ENCODE measurements at places on chromosomes 12 and 14.

DNA sequence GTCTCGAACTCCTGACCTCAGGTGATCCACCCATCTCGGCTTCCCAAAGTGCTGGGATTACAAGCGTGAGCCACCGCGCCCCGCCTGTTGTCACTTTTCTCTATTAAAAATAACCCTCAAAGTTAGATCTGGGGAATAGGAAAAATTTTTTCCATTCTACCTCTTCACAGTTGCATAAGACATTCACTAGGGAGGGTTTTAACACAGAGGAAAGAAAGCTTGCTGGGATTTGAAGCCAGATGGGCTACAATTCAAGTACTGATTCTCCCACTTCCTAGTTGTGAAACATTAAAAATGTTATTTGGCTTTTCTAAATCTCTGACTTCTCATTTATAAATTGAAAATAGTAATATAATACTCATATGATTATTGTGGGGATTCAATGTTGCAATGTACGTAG is 23.3 kb upstream of the SLC15A5 start:
- DNase-seq = no peak

DNA sequence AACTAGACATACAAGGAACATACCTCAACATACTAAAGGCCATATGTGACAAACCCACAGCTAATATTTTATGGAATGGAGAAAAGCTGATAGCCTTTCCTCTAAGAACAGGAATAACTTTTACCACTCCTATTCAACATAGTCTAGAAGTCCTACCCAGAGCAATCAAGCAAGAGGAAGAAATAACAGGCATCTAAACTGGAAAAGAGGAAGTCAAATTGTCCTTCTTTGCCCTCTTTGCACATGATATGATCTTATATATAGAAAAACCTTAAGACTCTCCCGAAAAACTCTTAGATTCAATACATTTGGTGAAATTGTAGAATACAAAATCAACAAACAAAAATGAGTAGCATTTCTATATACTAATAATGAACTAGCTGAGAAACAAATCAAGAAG is 110.0 kb downstream of the ATP23 start:
- no peak for DNase-seq

GRCh38 chr12:110846615-110847566 is at the start of gene CCDC63:
TSS of gene CCDC63 (plus strand) at chr12:110846987. CDS start at chr12:110852955, 5,968 bp downstream.
- DNase-seq = no peak

- peak; percentile 71 for DNase-seq
Observed at GRCh38 chr12:100986595-100987547, 192.3 kb downstream of the ANO4 start.

DNA sequence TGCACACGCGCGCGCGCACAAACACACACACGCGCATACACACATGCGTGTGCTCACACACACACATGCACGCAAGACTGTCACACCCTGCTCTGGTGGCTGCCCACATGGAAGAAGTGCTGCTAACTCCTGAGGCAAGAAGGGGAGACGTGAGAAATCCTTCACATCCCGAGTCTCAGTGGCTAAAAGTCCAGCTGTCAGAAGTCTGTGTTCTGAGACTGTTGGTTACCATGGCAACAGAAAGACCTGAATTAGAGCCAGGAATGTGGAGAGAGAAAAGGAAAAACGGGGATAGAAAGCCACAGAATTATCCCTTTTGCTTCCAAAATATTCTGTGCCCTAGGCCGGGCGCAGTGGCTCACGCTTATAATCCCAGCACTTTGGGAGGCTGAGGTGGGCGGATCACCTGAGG is 71.2 kb downstream of the PPFIBP1 start:
- DNase-seq = peak; percentile 32

- peak; percentile 46 for DNase-seq
Observed at GRCh38 chr14:34722723-34723545, 8.5 kb upstream of the CFL2 start.

GRCh38 chr12:101436136-101436535 is 28.6 kb upstream of the ARL1 start:
- DNase-seq = no peak

DNA sequence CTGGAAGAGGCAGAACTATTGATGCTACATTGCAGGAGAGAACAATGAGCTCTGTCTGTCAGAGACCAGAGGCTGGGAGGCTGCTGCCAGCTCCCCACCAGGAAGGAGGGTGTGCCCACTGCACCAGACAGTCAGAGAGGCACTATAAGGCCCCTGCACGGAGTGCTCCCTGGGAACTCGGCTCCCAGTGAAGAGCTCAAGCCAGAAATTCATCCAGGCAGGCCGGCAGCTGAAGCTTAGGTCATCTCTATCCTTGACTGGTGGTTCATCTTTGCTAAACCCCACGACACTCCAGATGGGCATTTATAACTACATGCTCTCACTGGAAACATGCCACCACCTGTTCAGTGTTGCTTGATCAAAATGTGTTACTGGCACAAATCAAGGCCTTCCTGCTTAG is 65.1 kb upstream of the GPATCH2L start:
- peak; percentile 20 for DNase-seq

- peak; percentile 60 for DNase-seq
Observed at GRCh38 chr12:105235732-105236476, at the start of gene APPL2. TSS of gene APPL2 (minus strand) at chr12:105236174. CDS start at chr12:105236012, 162 bp downstream.

DNA sequence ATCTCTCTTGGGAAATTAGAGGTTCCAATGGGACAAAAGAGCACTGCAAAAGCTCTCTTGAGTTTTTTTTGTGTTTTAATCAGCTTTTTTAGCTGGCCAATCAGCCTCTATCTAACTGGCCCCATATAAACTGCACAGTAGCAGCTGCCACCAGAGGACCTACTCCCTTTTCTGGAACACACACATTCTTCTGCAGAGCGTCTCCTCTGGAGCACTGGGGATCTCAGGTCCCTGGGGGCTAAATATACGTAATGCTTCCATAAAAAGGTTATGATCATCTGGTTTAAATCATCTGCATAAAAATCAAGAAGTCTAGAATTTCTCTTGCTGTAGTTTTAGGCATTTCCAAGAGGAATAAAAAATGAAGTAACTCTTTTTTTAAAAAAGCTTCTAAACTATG is 32.3 kb downstream of the TSPAN8 start:
- no peak for DNase-seq

GRCh38 chr14:76705214-76705613 is 56.1 kb upstream of the VASH1 start:
- DNase-seq = no peak

GRCh38 chr14:74988131-74988530 is 14.6 kb upstream of the EIF2B2 start:
- no peak for DNase-seq

DNA sequence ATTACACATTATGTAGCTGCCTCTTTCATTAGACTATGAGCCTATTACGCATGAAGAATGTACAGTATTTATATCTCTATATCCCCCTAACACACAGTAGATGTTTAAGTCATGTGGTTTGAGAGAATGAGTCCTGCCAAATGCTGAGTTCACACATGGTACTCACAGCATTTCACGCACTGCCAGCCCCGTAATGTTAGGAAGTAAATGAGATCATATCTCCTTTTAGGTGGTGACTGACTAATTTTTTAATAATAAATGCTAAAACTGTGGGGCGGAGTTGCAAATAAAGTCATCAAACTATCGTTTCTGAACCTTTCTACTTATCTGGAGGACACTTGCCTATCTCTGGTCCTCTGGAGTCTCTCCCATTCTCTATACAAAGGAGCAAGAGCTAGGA is 343.8 kb downstream of the ADAMTS20 start:
- DNase-seq = no peak

DNA sequence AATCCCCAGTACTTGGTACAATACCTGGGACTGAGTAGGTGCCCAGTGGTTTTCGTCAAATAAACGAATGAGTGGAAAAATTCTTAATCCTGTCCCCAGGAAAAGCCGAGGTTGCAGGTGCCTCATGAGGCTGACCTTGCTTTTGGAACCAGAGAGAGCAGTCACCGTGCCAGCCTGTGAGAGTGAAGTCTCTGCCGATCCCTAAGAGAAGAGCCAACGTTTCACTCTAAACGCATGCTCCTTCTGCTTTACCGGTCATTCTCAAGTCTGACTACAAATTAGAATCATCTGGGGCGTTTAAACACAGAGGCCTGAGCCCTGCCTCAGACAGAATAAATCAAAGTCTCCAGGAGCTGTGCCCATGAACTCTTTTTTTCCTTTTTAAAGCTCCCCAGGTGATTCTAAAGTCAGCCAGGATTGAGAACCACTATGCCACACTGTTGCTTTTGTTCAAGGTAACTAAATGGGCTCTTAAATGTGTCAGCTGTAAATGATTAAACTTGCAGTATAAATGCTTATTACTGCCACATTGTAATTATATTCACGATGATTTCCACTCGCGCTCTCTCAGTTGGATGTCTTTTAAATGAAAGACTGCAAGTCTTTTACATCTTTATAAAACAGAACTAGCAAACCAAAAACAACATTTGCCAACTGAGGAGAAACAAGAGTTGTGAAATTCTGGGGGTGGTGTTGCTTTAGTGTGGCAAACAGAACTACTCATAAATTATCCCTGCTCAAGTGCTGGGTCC is 26.9 kb downstream of the TCP11L2 start:
- DNase-seq = no peak

- no peak for DNase-seq
Observed at GRCh38 chr14:49545716-49546115, 40.5 kb downstream of the RPS29 start.

DNA sequence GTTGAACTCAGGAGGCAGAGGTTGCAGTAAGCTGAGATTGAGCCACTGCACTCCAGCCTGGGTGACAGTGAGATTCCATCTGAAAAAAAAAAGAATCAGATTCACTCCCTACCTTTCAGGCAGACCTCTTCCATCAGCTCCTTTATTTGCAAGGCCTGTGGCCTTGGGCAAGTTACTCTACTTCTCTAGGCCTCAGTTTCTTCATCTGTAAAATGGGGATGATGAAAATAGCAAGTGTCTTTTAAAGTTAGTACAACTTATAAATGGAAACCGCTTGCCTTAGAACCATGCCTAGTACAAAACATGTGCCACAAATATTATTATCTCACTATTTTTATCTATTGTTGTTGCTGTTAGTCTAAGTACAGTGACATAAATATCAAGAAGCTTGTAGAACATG is 84.3 kb downstream of the STAB2 start:
- no peak for DNase-seq

- peak; percentile 17 for DNase-seq
Observed at GRCh38 chr12:21891751-21892217, 49.4 kb downstream of the ABCC9 start.

- DNase-seq = peak; percentile 36
Observed at GRCh38 chr14:37903343-37904191, 304.1 kb upstream of the SSTR1 start.

GRCh38 chr14:68935761-68936214 is 43.3 kb downstream of the ACTN1 start:
- DNase-seq = no peak

DNA sequence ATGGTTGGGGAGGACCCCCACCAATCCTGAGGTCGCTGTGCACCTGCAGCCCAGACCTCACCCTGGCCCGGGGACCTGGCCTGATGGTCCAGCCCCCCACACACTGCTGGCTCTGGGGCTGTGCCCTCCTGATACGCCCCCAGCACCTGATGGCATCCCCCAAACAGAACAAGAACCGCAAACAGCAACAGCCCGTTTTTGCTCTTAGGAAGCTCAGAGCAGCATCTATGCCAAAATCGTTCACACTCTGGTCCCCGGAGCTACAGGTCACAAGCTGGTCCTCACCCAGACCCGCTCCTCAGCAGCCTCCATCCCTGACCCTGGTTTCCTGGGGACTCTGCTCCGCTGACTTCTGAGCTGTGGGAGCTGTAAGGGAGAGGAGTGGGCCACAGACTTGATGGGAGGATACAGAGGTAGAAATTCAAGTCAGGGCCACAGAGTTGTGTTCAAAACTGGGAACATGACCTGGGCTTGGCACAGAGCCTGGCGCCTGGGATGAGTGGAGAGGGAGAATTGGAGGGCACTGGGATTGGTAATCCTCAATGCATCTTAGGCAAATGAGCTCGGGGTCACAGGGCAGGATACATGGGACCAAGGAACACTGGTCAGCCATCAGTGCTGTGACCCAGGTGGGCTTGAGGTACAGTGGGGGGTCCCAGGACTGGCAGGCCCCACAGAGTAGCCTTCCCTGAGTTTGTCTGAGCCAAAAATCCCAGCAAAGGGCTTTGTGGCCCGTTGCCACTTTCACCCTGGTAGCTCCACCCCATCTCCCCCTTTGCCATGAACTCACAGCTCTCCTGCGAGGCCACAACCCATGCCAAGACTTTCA is 170.9 kb upstream of the RTL1 start:
- no peak for DNase-seq

DNA sequence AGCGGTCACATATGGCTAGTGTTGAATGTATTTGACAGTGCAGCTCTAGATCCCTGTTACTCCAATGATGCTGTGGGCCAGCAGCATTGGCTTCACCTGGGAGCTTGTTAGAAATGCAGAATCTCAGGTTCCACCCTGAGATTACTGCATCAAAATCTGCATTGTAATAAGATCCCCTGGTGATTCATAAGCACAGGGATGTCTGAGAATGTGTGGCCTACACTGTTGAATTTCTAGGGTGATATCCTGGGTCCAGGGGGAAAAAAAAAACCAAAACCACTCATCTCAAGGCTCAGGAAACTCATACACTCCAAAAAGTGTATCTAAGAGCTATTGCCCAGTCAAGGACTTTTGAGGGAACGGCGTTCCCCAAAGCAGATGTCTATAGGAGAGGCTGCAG is 196.8 kb downstream of the PPM1H start:
- no peak for DNase-seq

DNA sequence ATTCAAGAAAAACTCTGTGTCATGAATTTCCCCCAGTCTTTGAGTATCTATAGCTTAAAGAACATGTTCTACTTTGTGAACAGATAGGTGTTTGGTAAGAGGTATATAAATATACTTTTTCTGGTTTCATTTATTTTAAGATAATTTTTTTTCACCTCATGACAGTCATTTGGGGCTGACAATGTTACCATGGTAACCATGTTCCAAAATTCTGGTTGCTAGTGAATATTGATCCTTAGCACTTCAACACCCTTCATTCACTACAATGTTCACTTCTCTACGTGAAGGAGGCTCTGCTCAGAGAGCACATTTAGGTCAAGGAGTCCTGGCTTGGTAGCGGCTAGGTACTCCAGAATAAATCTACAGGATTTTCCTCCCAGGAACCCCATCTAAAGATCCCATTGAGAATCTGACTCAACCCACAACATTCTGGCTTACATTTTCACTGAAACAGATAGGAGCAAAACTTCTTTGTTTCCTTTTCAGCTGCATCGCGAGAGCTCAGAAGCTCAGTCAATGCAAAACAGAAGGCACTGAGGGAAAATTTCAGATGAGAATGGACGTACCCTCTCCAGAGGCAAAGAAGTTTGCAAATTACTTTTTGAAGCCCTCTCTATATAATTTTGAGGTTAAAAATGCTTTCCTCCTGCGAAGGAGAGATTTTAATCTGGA is 93.6 kb downstream of the ARF6 start:
- no peak for DNase-seq

- no peak for DNase-seq
Observed at GRCh38 chr12:72747111-72747849, 475.1 kb downstream of the TRHDE start.
